ENCODE measurements at places on chromosomes 3 and 15.

DNA sequence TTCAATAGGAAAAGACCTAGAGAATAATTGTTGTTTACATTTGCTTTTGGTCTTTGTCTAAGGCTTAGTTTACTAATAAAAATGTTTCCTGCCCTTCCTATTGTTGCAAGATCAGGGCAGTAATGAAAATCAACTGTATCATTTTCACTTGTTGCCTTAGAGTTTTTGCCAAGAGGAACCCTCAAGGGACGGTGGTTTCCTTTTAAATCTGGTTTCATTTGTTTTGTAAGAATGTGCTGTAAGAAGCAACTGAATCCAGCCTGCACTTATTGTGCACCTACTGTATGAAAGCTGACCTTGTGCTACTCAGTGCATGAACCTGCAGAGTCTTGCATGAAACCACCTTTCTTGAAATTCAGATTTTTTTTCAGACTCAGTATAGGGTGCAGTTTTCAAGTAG lies 5.3 kb downstream of the IGF1R start:
- no peak for DNase-seq

DNA sequence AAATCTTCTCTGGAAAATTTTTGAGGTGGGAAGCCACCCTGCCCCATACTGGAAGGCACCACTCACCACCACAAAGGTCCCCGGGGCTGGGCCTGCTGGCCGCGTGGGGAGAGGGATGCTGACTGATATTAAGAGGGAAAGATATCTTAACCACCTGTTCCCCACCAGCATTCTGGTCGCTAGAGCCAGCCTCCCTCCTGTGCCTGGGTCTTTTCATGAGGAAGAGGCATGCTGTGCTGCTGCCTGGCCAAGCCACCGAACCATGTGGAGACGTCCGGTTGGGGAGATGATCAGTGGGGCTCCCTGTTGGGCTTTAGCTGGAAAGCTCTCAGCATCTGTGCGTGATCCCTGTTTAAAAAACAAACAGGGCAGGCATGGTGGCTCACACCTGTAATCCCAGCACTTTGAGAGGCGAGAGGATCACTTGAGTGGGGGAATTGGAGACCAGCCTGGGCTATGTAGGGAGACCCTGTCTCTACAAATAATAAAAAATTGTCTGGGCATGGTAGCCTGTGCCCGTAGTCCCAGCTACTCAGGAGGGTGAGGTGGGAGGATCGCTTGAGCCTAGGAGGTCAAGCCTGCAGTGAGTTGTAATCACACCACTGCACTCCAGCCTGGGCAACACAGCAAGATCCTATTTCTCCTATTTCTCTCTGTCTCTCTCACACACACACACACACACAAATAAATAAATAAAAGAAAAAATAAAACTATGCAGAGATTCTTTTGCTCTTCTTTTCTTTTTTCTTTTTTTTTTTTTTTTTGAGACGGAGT lies 1.0 kb downstream of the KLHL18 start:
- no peak for DNase-seq

- peak; percentile 16 for DNase-seq
Measured at GRCh38 chr3:187012609-187013051, 82.3 kb downstream of the ST6GAL1 start.

DNA sequence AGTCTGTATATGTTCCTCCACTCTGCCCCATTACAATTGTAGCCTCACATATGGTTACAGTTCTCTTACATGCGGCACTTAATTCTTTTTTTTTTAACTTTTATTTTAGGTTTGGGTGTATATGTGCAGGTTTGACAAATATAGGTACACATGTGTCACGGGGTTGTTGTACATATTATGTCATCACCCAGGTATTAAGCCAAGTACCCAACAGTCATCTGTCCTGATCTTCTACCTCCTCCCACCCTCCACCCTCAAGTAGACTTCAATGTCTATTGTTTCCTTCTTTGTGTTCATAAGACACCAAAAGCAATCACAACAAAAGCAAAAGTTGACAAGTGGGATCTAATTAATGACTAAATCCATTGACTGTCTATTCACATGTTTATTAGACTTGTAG lies 144.6 kb upstream of the TP63 start:
- DNase-seq: no peak

GRCh38 chr15:69593488-69593887 lies 140.9 kb downstream of the RPLP1 start:
- DNase-seq: no peak

- no peak for DNase-seq
Measured at GRCh38 chr15:77575203-77575934, 57.3 kb downstream of the LINGO1 start.

DNA sequence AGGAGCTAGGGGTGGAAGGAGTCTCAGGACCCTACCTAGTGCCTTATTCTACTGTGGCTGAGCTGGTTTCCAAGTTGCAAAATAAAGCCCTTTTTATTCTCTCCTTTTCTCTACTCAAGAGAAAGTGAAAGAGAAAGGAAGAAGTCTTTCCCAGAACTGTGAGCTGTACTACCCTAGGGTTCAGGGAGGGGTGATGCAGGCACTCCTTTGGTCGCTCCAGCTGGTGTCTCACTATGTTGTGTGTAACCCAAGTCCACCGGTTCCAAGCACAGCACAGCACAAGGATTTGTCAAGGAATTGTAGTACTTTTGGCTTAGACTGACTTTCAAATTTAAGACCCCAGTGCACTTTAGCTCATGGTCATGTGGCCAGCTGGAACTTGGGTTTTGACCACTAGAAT lies 1721.7 kb downstream of the OTOL1 start:
- DNase-seq: no peak

DNA sequence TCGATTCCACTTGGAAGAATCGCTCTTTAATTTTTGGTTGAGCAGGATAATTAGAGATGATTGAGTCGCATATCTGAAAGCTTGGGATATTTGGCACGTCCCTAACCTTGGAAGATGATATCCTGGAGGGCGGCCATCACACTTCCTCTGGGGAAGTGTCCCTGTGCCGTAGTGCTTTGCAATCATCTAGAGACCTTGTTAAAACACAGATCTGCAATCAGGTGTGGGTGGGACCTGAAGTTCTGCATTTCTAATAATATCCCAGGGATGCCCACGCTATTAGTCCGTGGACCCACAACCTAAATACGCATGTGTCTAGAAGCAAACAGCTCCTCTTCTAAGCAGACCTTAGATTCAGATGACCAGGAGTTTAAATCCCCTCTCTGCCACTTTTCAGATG lies 20.5 kb downstream of the MYO1E start:
- DNase-seq: no peak

GRCh38 chr15:64137226-64137833 lies 14.2 kb upstream of the SNX22 start:
- no peak for DNase-seq

- no peak for DNase-seq
Measured at GRCh38 chr3:50167069-50167840, 12.1 kb downstream of the SEMA3F start.

GRCh38 chr15:38868326-38869114 lies 303.9 kb upstream of the RASGRP1 start:
- no peak for DNase-seq

DNA sequence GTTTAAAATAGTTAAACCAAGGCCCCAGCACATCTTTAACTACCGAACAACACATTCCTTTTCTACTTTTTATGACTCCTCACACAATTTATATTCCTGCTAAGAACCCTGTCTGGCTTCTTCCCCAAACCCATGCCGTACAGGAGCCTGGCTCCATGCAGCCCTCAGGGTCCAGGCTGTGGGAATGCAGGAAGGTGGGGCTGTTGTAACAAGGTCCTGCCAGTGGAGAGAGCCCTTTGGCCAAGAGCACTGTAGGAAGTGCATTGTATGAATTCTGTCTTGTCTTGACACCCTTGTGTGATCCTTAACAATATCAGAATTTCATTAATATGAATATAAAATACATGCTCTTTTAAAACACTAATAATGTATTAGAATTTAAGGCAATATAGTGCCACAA lies 563.8 kb downstream of the TBL1XR1 start:
- DNase-seq: no peak

DNA sequence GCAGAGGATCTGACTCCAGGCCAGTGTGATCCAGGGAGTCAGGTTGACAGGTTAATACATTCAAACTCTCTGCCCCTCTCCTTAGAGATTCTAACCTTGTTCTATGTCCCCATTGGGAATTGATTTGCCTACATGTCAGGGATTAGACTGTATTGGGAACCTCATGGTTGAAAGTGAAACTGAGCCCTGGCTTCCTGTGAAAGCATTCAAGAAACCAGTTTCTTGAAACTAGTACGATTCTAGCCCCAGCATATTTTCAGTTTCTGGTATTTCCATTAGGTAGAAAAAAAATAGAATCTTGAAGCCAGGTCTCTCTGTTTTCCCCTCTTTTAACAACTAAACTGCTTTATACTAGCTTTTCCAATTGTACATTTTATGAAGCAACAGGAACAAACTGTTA lies 140.4 kb upstream of the ABI3BP start:
- no peak for DNase-seq

GRCh38 chr3:167742338-167742737 lies 6.8 kb downstream of the SERPINI1 start:
- DNase-seq: no peak

GRCh38 chr3:158465074-158465473 lies 105.9 kb upstream of the MLF1 start:
- no peak for DNase-seq

DNA sequence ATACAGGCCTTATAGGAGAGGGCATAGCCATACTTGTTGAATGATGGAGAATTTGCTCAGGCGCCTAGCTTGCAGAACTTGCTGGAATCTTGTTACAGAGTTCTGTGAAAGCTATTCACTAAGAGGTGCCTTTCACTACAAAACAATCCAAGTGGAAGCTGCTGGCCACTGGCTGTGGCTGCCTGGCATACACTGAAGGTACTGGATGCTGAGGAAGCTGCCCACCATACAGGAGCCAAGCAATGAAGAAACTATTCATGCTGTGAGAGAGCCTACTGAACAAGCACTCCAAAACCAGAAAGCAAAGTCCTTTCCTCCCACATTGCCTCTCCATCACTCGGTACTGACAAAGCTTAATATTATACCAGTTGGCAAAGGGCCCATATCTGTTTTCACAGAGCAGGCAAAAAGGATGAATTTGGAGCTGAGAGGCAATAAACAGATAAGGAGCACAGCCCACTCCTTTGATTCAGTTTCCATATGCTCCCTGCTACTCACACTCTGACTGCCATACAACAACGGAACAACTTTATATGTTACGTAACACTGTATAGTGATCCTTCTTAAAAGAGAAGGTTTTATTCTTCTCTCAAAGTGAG lies 192.6 kb upstream of the ALCAM start:
- no peak for DNase-seq

- no peak for DNase-seq
Measured at GRCh38 chr15:47300596-47300995, 416.7 kb upstream of the SEMA6D start.

GRCh38 chr3:52554026-52554755 lies 17.8 kb downstream of the UQCC5 start:
- DNase-seq: no peak

GRCh38 chr15:78405336-78405924 lies 32.6 kb upstream of the IREB2 start:
- DNase-seq: no peak

DNA sequence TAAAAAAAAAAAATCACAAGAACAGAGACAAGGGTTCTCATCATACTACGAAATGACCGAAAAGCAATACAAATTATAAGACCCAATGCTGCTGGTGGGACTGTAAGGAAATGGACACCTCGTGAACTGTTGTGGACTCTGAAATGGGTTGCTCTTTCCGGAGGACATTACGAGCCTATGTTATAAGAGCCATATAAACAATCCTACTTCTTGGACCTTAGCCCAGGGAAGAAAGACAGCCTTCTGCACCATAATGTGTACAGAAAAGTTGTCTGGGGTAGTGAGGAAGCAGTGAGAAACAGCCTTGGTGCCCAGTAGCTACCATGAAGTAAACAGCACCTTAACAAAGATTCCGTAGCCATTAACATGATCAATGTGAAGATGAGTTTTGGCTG lies 2.7 kb downstream of the SLC22A14 start:
- DNase-seq: no peak

DNA sequence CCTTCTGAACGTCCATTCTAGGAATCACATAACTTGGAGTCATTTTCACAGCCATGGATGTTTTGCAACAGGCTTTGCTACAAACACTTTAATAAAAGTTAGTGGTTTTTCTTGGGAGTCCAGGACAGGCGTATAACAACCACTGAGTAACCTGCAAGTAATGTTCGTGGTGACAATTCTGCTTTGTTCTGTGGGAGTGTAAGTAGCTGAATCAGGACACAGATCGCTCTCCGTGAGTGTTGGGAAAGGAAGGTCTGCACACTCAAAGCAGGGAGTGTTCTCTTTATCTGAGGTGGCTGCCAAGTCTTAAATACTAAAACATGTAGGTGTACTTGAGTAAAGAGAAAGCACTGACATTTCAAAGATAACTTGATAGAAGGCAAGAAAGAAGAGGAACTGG lies 7.9 kb upstream of the BNC1 start:
- DNase-seq: no peak

- DNase-seq: no peak
Measured at GRCh38 chr3:131705099-131705498, 202.3 kb upstream of the MRPL3 start.

GRCh38 chr3:156689608-156690007 lies 15.2 kb downstream of the TIPARP start:
- DNase-seq: no peak

GRCh38 chr3:108448593-108448992 lies 61.8 kb downstream of the MYH15 start:
- DNase-seq: no peak

Data from stimulated activated CD4-positive, alpha-beta T cell treated with anti-CD3 and anti-CD28 coated beads, TNF-alpha, amount 100 ng/mL, for 1 hour (primary cell).